ENCODE measurements at places on chromosomes 5 and 9. TPM values are rescaled to one million over a fixed set of nuclear protein-coding genes. Genes with fewer than 3 reads are reported as not detected.

The NR5A1 gene
- not detected for polyA plus RNA-seq

The MEIKIN gene
- not detected for polyA plus RNA-seq

The ANGPTL2 gene
- polyA plus RNA-seq = 34.1 TPM

The CDH9 gene
- polyA plus RNA-seq = 0.11 TPM

The SIT1 gene
- polyA plus RNA-seq = 0.65 TPM

The LRRC26 gene
- not detected for polyA plus RNA-seq

The SPINK7 gene
- 0.63 TPM for polyA plus RNA-seq

The ENHO gene
- 1.9 TPM for polyA plus RNA-seq

Data from left lung (tissue), 14 donors.